GM13977 (cell line): ENCODE measurements at places on chromosomes 6 and 20.

GRCh38 chr6:161374971-161375873, 101.4 kb upstream of the AGPAT4 start:
- no peak for DNase-seq

GRCh38 chr20:34100576-34100975, 11.5 kb downstream of the EIF2S2 start:
- DNase-seq = no peak

- DNase-seq = no peak
Observed at GRCh38 chr20:14853079-14853478, 515.7 kb upstream of the FLRT3 start.

GRCh38 chr6:16145038-16145437, 16.2 kb downstream of the MYLIP start:
- no peak for DNase-seq
